PC-3 (cell line): ENCODE measurements at places on chromosomes 7 and 10.

DNA sequence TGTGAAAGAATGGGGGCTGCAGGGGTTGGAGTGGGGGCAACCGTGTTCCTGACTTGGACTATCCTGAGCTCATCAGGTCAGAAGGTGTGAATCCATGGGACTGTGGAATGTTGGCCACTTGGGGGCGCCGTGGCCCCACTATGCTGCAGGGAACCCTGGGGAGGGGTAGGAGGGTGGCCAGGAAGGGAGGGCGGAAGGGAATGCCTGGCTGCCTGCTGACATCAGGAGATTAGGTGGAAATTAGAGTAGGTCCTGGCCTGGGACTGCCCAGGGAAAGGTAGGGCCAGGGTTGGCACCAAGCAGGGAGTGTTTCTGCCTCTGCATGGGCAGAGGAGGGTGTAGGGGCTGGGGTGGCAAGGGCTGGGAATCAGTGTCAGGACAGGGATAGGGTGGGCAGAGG is 65.8 kb upstream of the PRSS58 start:
- DNase-seq, result peak; percentile 57

DNA sequence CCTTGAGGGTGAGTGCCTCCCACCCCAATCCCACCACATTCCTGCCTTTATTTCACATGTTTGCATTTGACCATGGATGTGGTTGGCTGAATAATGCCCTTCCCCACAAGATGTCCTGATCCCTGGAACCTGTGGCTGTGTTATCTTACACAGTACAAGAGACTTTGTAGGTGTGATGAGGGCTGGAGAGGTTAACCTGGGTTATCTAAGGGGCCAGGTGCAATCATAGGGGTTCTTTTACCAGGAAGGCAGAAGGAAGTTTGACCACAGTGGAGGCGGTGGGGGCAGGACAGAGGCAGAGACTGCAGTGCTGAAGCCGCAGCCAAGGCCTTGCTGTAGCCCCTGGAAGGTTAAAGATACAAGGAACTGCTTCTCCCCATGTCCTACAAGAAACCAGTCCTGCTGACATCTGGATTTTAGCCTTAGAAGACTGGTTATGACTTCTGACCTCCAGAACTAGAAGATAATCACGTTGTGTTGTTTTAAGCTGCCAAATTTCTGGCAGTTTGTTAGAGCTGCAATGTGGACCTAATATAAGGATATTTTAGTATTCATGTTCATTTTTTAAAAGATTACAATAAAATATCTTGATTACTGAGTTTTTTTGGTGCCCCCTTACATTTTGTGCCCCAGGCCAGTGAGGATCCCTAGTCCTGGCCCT is 136.6 kb downstream of the ARHGAP22 start:
- DNase-seq, result no peak

DNA sequence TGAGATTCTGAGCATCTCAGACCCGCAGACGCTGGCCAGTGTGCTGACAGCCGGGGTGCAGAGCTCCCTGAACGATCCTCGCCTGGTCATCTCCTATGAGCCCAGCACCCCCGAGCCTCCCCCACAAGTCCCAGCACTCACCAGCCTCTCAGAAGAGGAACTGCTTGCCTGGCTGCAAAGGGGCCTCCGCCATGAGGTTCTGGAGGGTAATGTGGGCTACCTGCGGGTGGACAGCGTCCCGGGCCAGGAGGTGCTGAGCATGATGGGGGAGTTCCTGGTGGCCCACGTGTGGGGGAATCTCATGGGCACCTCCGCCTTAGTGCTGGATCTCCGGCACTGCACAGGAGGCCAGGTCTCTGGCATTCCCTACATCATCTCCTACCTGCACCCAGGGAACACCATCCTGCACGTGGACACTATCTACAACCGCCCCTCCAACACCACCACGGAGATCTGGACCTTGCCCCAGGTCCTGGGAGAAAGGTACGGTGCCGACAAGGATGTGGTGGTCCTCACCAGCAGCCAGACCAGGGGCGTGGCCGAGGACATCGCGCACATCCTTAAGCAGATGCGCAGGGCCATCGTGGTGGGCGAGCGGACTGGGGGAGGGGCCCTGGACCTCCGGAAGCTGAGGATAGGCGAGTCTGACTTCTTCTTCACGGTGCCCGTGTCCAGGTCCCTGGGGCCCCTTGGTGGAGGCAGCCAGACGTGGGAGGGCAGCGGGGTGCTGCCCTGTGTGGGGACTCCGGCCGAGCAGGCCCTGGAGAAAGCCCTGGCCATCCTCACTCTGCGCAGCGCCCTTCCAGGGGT is 703 bp downstream of the RBP3 start:
- DNase-seq, result no peak

DNA sequence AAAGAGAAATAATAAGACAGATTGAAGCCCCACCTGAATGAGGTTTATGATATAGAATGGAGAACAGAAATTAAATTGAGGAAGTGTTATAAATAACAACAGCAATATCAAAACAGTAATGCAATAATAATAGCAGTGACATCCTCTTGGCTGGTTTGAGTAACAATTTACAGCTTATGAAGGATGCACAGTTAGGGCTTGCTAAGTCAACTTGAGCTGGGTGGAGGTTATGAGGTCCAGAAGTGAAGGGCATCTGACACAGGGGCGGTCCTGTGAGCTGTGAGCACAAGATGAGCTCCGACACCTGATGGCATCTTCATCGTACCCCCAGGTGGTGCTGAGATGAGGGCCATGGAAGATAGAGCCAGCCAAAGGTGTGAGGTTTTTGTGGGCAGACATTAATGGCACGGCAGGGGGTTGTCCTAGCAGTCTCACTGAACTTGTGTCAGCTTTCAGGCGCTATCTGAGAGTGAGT is 30.5 kb downstream of the ARHGAP22 start:
- no peak for DNase-seq

DNA sequence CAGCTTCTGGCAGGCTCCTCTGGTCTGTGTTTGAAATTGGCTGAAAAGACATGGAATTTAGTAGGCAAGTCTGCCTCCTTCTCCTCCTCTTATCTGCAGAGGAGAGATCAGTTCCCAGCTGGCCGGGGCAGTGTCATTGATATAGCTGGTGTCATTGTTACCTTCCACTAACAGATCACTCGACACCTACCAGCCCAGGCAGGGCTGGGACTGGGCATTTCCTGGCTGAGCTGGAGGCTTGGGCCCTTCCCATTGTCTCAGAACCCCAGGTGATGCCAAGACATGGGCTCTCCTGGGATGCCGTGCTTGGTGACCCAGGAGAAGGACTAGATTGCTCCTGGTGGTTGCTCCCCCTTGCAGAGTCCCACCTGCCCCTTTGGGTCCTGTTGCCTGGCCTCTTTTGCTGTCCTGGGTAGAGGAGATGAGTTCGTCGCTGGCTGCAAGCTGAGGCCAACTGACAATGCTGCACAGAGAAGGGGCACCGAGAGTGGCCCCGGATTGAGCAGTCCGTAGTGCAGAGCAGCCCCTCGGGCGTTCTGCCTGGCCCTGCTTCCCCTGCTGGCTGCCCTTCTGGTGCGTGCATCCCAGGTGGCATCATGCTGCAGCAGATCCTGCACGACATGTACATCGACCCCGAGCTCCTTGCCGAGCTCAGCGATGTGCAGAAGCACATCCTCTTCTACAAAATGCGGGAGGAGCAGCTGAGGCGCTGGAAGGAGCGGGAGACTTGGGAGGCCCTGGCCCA is at the start of gene SH2D4B:
Gene SH2D4B, plus strand, starts transcription at position 167 of the 745 bp plus-strand sequence. Its CDS starts 430 bp downstream, at position 597.
- DNase-seq, result no peak

GRCh38 chr10:32627183-32627582 is 181.2 kb downstream of the CCDC7 start:
- DNase-seq, result no peak

DNA sequence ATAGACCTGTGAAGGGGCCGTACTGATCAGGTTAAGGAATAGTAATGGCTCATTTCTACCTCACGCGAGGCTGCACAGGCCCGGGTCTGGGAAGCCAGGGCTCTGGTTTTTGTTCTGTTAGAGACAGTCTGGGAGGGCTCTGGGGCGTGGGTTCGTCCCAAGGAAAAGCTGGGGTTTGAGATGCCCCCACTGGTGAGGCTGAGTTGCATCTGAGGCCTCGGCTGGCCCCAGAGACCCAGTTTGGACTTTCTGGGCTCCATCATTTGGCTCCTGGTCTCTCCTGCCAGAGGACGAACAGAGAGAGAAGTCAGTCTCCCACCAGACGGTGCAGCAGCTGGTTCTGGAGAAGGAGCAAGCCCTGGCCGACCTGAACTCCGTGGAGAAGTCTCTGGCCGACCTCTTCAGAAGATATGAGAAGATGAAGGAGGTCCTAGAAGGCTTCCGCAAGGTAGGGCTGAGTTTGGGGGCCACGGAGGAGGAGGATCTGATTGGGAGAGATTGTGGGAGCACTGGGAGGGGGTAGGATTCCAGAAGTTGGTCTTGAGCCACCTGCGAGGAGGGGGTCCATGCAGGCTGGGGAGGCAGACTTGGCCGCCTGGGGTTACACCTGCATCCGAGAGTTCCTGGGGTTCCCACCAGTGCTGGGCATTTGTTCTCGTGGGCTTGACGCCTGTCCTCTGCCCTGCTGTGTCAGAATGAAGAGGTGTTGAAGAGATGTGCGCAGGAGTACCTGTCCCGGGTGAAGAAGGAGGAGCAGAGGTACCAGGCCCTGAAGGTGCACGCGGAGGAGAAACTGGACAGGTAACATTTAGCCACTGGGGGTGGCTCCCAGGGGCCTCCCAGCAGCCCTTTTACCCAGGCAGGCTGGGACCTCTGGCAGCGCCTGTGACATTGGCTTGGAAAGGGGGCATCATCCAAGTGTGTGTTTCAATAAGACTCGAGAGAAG is 22.5 kb upstream of the BTBD16 start:
- DNase-seq, result no peak

- no peak for DNase-seq
Measured at GRCh38 chr7:98640375-98640774, 23.3 kb downstream of the NPTX2 start.

- peak; percentile 13 for DNase-seq
Measured at GRCh38 chr7:102288285-102288930, 1.7 kb downstream of the SH2B2 start.

DNA sequence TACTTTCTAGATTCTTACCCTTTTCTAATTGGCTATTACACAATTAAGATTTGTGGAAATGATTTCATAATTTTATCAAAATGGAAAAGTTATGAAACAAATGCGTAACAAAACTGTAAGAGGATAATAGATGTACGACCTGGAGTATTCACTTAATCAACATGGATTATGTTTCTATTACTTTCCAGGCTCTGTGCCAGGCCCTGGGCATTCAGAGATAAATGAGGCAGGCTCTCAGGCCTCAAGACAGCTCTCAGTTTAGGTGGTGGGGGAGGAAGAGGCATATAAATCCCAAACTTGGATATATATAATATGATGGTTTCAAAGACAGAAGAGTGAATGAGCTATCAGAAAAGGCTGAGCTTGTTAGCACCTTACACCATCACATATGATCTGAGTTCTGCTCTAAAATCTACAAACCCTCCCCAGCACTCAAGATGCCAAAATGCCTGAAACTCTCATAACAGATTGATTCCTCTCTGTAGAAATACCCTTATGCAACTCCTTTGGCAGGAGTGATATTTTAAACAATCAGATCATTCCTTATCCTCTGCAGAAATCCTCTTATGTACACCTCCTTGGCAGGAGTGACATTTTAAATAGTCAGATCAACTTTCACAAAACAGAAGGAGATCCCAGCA is 42.5 kb downstream of the ACBD5 start:
- DNase-seq, result no peak

GRCh38 chr7:123645516-123645915 is 10.2 kb upstream of the LMOD2 start:
- no peak for DNase-seq

DNA sequence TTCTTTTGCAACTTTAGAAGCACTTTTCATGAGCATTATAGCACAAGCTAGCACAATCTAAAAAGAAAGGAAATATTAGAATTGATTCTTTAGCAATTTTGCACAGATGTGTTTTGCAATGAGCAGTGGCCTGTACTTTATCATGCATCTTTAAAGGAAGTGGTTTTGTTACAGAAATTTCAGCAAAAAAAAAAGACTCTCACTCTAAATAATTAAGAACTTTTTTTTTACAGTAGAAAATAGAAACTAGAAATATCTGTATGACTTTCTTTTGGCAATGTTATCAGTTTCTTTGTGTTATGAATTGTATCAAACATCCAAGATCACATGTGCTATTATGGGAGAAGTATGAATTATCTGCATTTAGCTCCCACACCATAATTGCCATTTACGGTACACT is 195.7 kb upstream of the KLF6 start:
- DNase-seq, result no peak

- no peak for DNase-seq
Measured at GRCh38 chr10:109783286-109783685, 140.0 kb downstream of the XPNPEP1 start.

- DNase-seq, result peak; percentile 43
Measured at GRCh38 chr7:44461387-44461786, 29.1 kb downstream of the NUDCD3 start.

DNA sequence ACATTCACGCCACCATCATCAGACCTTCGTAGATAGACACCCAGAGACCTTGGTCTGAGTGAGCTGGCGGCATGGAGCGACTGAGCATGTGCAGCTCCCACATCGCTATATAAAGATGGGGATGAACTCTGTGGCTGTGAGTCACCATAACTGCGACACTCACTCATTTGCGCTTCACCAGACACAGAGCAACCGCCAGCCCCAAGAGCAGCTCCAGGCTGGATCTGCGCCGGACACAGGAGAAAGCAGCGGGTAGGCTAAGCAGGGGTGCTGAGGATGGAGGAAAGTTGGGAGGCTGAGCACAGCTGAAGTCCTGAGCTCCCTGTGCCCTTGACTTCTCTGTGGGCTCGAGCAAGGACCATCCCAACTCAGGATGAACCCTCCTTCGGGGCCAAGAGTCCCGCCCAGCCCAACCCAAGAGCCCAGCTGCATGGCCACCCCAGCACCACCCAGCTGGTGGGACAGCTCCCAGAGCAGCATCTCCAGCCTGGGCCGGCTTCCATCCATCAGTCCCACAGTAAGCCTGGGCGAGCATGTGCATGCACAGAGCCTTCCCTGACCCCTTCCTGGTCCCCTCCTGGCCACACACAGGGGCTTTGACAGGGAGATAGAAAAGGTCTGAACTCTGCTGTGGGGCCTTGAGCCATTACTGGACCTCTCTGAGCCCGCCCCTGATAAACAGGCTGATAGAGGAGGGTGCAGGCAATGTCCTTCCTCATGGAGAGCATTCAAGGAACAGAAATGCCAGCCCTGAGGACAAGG is at the start of gene OPN4:
Gene OPN4, plus strand, starts transcription at position 137 of the 762 bp plus-strand sequence. Its CDS starts 237 bp downstream, at position 374.
- DNase-seq, result no peak

DNA sequence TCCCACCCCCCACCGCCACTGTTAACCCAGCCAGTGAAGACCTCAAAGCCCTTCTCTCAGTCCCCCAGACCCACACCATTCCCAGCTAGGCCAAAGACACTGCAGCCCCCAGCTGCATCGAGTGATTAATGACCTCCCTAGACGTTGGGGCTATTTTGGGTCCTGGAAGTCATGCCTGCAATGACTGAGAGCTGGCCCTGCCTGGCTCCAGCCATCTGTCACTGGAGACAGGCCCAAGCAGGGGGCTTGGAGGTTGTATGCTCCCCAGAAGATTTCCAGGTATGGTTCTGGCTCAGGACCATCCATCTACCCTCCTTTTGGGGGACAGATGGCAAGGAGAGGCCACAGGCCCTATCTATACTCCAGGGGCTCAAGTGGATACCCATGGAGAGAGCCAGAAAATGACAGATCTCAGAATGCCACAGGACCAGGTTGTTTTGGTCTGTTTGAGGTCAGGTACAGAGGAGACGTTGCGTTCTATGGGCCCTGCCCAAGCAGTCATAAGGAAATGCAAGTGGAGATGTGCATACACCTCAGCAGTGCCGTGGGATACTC is 5.1 kb downstream of the KCNIP2 start:
- DNase-seq, result no peak

GRCh38 chr10:102927311-102928010 is 9.4 kb downstream of the CNNM2 start:
- DNase-seq, result no peak

GRCh38 chr7:155144371-155144770 is 74.2 kb downstream of the HTR5A start:
- no peak for DNase-seq

GRCh38 chr7:47232751-47233412 is 349.0 kb downstream of the TNS3 start:
- peak; percentile 34 for DNase-seq
